ENCODE measurements at places on chromosomes 2 and 18.

DNA sequence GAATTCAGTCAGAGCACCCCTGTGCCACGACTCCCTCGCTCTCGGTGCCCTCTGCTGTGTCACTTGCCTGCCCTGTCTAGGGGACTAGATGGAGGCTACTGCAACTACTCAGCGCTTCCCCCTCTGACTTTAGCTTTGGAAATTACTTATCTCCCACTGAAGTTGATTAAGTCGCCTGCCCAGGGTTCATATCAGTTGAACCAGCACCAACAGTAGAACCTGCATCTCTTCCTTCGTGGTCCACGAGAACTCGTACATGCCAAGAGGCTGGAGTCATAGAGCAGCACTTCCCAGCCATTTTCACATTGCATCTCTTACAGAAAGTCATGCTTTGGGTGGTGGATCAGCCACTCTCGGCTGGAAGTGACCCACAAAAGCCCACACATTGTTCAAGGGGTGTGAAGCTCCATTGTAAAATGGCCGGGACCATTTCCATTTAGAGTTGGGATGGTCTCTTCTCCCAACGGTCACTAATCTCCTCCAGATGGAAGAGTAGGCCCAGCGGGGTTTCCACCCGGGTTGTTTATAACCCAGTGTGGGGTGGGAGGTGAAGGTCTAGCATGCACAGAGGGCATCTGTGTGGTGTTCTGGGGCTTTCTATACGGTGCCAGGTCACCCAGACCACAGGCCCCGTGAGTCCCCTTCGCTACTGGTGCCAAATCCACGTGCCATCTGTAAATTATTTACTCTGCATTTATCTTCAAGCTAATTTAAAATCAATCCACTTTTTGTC is 38.0 kb downstream of the STEAP3 start:
- DNase-seq = no peak

DNA sequence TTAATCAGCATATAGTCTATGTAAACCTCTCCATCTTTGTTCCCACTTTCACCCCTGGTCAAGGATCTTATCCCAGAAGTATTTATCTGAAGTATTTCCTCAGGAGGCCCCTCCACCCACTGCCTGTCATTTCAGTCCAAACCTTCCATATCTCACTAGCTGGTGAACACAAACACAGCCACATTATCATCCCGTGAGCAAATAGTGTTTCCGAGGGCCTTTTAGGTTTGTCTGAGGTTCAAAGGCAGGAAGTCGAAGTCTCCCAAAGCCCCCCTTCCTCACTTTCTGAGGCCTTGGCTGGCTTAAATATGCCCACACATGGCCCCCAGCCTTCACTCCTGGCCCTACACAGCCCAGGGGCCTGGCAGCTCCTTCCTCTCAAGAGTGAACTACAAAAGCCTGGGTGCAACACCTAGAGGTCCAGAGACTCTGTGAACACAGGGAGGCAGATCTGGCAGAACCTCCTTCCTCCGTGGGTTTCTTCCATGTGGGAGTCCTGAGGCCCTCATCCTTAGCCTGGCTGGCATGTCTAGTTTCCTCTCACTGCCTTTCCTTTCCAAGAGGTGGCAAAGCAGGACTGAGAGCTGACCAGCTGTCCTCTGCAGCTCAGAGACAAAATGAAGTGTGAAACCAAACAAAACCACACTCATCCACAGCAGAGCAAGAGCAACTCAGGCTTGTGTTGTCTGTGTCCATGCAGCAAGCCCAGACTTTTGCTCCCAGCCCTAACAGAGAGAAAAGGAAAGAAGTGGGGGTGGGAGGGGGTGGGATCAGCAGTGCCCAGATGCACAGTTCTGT is 264.2 kb downstream of the SS18 start:
- no peak for DNase-seq

DNA sequence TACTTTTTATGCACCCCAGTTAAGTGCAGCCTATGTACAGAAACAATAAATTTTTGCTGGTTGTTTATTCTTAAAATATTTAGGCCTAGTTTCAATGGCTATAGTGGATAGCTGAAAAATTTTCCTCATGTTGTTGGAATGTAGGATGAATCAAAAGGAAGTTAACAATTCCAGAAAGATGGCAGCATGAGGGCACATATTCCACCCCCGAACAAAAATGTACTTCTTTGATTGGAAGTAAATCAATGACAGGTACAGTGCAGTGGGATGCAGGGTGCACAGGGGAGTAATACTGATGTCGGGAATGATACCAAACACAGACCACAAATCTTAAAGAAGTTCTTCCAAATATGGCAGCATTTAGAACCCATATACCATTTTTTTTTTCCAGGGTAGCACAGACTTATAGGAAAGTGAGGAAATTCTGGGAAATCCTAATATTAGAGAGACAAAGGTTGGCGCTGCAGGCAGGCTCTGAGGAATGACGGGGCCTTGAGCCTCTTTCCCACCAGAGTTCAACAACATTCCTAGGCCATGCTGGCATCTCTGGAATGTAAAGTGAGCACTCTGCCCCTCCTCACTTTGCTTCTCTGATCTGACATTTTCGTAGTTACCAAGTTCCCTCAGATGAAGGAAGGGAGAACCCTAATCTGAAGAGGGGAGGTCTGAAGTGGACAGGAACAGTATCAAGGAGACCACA is 36.6 kb upstream of the IKZF2 start:
- DNase-seq = no peak

DNA sequence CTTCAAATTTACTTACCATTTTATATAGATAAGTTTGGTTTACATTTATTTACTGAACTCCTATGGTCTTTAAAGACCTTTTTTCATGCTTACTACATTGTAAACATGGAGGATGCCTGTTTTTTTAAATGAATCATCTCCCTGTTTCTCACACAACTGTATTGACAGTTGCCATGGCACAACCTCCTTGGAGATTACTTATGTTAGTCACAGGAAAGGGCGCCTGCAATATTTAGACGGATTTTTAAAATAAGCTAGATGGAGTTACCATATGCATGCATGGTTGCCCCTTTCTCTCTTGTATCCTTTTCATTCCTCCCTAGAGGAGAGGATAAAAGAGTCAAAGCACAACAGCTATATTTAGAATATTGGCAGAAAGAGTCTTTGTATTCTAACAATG is 34.8 kb upstream of the CCDC102B start:
- DNase-seq = no peak

DNA sequence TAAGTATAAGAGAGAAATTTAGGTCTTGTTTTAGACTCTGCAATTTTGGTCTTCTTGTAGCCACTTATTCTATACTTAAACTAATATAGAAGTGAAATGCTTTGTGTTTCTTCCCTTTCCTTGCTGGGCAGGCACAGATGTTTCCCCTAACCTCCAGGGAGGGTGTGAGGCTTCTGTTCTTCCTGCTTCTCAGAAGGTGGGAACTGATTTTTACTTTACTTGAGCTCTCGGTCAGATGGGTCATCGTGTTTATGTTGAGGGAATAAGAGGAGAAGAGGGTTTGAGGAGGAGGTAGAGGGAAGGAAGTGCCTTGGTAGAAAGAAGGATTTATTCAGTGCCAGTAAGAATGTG is 92.5 kb upstream of the CXCR4 start:
- no peak for DNase-seq

DNA sequence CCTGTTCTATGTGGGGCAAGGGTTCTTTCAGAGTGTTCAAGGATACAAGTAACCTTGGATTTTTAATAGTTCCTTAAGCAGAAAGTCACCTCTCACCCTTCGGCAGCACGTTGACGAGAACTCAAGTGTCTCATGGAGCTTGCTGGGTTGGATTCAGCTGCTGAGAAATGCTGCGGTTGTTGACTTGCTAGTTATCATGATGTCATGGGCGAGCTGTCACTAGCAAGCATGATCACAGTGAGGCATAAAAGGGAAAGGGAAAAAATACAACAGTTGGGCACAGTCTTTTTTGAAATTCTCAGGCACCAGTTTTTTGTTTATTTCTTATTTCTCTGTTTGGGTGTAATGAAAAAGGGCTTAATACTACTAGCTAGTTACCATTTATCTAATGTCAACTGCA is 53.2 kb downstream of the ADCYAP1 start:
- no peak for DNase-seq

DNA sequence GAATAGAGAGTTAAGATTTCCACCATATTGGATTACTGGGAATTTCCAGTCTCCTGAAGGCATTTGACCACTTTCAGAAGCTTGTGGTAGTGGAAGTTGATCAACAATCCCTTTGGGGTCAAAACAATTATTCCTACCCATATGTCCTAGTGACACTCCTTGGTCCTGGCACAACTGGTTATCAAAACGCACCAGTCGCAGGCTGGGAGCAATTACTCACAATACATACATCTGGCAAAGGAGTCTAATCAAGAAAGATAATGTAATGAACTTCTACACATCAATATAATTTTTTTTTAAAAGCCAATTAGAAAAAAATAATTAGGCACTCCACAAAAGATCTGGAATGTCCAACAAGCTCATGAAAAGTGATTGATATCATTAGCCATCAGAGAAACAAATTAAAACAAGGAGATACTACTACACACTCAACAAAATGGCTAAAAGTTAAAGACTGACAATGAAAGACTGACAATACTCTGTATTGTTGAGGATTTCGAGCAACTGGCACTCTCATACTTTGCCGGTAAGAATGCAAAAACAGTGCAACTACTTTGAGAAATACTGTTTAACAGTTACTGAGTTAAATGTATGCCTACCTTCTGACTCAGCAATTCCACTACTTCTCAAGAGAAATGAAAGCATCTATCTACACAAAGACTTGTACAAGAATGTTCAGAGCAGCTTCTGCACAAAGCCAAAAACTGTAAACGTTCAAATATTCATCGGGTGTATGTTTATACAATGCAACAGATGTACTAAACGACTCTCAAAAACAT is 2.0 kb downstream of the INO80C start:
- DNase-seq = no peak

DNA sequence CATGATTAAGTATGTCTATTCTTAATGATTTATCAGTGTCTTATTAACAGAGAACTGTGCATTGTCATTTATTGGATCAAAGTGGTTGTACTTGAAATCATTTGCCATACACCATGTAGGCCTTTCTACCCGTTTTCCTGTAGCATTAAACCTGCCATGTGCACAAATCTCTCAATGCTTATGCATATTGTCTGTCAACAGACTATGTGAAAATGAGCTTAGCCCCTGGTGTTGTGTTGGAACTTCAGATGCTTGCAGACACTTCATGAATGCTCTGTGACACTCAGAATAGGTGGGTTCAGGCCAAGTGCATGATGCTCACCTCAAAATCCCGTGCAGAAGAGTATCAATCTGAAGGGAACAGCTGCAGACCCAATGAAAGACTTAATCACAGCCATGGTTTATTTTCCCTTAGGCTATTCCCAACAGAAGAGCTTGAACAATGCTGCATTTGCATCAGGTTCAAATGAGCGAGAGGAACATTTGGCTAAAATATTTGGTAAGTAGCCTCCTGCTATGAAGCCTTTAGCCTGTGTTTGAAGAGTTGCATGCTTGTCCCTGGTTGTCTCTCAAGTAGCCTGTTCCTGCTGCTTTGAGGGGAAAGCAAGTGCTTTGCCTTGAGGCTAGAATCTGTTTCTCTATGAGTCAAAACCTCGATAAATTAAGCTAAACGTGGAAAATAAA is 6.1 kb downstream of the C2orf92 start:
- DNase-seq = no peak

- no peak for DNase-seq
Measured at GRCh38 chr2:105800036-105800713, 55.5 kb downstream of the NCK2 start.

GRCh38 chr2:126665483-126665882 is 9.5 kb downstream of the GYPC start:
- DNase-seq = no peak

DNA sequence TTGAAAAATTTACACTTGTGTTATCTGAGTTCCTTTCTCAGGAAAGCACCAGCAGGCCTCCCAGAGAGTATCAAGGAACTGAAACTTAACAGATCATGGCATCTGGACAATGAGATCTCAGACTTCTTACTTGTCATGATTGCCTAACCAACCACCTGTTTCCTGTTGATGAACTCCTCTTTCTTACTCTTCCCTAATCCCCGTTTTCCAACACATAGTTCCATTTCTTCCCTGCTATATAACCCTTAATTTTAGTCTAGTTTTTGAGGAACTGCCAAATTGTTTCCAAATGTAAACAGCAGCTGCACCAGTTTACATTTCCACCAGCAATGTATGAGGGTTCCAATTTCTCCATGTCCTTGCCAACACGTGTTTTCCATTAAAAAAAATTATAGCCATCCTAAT is 6.1 kb upstream of the FAM171B start:
- DNase-seq = no peak

GRCh38 chr2:238162846-238163441 is 4.2 kb downstream of the ERFE start:
- no peak for DNase-seq

GRCh38 chr18:78701771-78702396 is 277.7 kb upstream of the SALL3 start:
- no peak for DNase-seq

DNA sequence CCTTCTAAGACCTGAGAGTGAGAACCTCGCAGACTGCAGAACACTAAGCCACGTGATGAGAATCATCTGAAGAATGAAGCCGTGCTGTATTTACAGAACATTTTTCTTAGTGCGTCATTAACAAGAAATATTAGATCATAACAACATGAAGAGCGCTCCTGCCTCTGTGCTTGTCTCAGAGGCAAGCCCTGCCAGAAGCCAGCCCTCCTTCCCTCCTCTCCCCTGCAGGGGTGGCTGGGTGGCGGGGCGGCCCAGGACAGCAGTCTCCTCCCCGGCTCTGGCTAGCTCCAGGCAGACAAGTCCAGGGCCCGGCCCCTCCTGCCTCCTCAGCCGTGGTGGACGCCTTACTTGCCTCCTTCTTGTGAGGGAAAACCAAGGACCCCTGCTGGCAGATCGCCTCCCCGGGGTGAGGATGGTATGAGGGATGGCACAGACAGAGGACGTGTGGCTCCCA is 262.7 kb downstream of the TWIST2 start:
- DNase-seq = no peak

GRCh38 chr2:235734688-235735231 is 240.9 kb downstream of the AGAP1 start:
- DNase-seq = no peak

- DNase-seq = no peak
Measured at GRCh38 chr2:147996828-147997227, 23.7 kb downstream of the ORC4 start.

DNA sequence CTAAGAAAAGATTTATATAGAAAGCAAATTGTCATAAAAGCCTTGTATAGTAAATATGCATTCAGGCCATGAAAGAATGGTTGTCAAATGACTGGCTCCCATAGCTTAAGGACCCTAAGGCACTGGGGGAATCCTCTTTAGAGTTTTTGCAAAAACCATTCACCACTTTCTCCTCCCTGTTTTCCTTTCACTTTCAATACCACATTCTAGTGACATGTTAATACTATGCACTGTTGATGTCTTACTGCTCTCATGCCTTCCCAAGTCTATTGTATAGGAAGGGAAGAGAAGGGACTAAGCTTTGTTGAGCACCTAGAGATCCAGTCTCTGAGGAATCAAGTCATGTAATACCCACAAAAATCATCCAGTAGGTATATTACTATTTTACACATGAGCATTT is 383.0 kb upstream of the LRRTM1 start:
- no peak for DNase-seq

- no peak for DNase-seq
Measured at GRCh38 chr18:22601481-22601880, 183.8 kb upstream of the CTAGE1 start.

- no peak for DNase-seq
Measured at GRCh38 chr18:75253784-75254183, 43.2 kb downstream of the TSHZ1 start.

GRCh38 chr2:209505410-209505809 is 81.6 kb downstream of the MAP2 start:
- DNase-seq = no peak

GRCh38 chr2:182420669-182421068 is 6.2 kb downstream of the PDE1A start:
- no peak for DNase-seq

Data from GM20000 (cell line).